ENCODE measurements at places on chromosomes 7 and 10.

DNA sequence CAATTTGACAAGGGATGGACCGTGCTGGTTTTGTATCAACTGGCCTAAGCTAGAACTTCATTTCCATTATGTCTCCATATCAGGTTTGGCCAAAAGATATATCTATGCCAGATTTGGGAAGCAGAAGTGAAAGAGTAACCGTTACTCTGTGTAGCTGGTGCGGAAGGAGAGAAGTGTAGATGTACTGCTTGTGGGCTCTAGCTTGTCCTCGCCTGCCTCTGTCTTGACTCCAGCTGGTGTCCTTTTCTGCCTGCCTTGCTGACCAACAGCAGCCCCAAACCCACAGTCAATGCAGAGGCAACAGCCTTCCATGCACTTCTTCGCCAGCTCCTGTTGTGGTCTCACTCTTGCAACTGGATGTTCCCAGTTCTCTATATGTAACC, 128.5 kb downstream of the KIF20B start:
- no peak for DNase-seq

GRCh38 chr10:69320521-69320920, 42.2 kb downstream of the HK1 start:
- no peak for DNase-seq

DNA sequence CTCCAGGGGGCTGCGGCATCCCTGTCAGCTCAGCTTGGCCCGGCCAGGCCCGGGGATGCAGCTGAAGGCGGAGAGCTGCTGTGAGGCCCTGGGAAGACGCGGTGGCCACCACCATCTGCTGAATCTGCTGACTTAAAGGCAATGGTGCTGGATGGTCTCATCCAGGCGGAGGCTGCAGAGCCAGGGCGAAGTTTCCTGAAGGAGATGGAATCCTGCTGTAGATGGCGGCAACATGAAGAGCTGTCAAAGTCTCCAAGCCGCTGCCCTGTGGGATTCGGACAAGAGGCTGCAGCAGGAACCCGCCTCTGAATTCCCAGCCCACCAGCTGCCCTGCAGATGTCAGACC, 200.1 kb downstream of the PTPRN2 start:
- DNase-seq: no peak

GRCh38 chr7:3301831-3302618, 973 bp downstream of the SDK1 start:
- DNase-seq: peak; percentile 59

GRCh38 chr7:32511791-32512190, 16.5 kb downstream of the AVL9 start:
- DNase-seq: no peak

GRCh38 chr7:138122162-138122561, 45.9 kb downstream of the AKR1D1 start:
- DNase-seq: no peak

- no peak for DNase-seq
Measured at GRCh38 chr10:62019685-62020359, 118.3 kb downstream of the ARID5B start.

GRCh38 chr10:102628451-102628911, 15.8 kb upstream of the TRIM8 start:
- DNase-seq: no peak

DNA sequence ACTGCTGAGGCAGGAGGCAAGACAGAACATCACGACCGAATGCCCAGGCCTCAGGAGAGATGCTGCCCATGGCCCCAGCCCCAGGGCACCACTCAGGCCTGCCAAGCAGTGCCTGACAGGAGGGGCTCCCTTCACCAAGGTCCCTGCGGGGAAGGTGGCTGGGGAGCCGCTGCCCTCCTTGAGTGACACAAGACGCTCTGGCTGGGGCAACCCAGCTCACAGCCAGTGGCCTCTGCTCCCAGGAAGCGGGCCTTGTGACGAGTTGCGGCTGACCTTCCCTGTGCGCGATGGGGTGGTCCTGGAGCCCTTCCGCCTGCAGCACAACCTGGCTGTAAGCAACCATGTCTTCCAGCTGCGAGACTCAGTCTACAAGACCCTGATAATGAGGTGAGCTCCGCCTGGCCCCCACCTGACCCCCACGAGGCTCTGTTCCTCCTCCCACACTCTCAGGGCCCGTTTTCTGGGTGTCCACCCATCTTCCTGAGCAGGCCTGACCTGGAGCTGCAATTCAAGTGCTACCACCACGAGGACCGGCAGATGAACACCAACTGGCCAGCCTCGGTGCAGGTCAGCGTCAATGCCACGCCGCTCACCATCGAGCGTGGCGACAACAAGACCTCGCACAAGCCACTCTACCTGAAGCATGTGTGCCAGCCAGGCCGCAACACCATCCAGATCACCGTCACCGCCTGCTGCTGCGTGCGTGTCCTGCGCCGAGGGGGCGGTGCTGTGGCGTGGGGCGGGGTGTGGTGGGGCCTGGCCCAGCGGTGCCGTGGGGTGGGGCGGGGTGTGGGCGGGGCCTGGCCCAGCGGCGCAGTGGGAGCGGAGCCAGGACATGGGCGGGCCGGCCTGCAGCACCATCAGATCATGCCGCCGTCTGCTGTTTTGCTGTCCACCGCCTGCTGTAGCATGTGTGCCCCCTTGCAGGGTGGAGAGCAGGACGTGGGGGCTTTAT, 12.8 kb downstream of the ZMIZ2 start:
- no peak for DNase-seq

GRCh38 chr10:19891429-19891828, 75.2 kb downstream of the PLXDC2 start:
- no peak for DNase-seq

DNA sequence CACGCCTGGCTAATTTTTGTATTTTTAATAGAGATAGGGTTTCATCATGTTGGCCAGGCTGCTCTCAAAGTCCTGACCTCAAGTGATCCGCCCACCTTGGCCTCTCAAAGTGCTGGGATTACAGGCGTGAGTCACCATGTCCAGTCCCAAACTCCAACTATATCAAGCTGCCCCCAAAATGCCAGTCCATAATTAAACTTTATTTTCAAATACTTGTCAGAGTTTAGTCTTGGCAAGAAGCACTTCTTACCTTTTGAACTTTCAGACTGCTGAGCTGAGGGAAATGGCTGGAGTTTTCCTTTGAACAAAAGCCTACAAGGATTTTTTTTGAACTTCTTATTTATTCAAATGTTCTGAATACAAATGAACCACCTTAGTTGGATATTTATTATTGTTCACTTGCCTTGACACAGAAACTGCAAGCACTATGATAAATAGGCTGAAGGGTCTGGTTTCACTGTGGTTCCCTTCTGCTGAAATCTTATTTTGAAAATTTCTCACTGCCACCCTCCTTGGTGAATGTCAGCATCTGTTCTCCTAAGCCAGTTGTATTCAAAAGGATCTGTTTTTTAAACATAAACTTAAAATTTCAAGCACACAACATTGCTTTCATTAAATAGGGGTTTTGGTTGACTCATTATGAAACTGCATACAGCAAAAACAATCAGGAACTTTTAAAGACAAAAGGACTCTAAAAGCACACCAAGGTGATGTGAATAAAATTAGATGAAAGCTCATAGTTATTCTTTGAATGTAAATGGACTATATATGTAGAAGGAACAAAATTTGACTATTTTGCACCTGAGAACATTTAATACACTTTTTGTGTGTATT, 101.7 kb upstream of the SLC26A5 start:
- no peak for DNase-seq

- DNase-seq: no peak
Measured at GRCh38 chr7:139299296-139299695, 41.8 kb upstream of the FMC1 start.

DNA sequence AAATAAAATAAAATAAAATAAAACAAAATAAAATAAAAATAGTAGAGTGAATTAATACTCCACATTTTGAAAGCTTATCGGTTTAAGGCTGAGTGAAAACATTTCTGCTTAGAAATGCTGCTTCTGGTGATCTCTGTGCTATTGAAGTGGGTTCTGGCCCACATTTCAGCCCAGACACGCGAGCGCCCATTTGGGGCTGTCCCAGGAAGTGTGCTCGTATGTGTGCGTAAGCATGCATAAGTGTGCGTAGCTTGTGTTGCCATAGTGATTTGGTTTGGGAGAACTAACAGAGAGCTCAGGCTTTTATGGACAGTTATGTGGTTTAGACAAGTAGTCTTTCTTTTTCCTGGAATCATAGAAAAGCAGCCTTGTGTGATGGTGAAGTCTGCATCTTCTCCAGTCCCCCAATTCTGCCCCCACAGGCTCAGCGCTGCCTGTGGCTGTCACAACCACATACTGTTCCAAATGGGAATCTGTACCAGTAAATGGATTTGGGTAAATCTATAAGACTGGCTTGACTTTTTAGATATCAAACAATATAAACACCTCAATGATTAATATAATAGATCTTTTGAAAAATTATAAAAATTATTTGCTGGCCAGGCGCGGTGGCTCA, 29.8 kb upstream of the PURB start:
- no peak for DNase-seq

- no peak for DNase-seq
Measured at GRCh38 chr7:101547022-101547915, 81.8 kb downstream of the MYL10 start.

DNA sequence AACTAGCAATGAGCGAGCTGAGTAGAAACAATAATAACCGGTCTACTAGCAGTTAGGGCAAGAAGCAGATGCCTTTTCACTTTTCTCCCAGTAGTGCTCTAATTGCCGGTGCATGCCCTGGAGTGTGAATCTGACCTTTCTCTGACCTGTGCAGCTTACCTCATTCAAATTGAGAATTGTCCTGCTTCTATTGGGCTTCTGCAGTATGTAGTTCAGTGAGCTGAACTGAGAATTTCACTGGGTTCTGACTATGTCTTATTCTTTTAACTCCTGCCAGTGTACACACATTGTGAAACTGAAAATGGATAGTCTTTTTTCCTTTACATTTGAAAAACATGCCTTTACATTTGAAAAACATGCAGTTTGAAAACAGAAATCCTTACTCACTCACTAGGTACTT, 157.9 kb upstream of the GRM3 start:
- no peak for DNase-seq

GRCh38 chr7:134255814-134256213, 60.9 kb downstream of the SLC35B4 start:
- no peak for DNase-seq

DNA sequence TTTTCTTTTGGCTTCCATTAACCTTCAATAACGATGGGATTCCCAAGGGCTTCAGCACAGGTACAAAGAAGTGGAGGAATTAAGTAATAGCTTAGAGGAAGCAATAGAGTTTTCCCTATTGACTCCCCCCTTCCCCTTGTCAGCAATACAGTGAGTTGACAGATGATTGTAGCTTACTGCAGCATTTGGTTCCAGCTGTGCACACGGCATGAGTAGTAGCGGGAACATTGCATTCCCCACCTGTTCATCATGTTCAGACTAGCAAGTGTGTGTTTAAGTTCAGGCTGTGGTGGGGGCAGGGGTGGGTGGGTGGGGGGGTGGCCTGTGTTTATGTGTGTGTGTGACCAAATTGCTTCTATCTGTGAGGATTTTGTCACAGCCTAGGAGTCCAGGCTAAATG, 4.6 kb upstream of the ADRA2A start:
- DNase-seq: peak; percentile 48

- DNase-seq: no peak
Measured at GRCh38 chr7:27156916-27157701, 634 bp upstream of the HOXA7 start.

DNA sequence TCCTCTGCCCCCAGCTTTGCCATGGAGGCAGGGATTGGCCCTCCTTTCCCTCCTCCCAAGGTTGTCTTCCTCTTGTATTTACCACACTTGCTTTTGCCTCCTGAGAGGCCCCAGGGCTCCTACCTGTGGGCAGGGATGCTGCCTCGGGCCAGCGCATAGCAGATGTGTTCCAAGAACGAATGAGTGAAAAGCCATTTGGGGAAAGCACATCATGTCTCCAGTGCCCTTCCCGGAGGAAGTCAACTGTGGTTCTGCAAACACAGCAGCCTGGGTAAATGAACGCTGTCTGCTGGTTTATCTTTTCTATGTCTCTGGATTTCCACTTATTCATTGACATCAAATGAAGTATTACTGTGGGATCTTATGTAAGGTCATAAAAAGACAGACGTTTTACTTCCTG, 161.7 kb downstream of the FANK1 start:
- no peak for DNase-seq

- no peak for DNase-seq
Measured at GRCh38 chr7:41974870-41975557, 262.0 kb downstream of the GLI3 start.

DNA sequence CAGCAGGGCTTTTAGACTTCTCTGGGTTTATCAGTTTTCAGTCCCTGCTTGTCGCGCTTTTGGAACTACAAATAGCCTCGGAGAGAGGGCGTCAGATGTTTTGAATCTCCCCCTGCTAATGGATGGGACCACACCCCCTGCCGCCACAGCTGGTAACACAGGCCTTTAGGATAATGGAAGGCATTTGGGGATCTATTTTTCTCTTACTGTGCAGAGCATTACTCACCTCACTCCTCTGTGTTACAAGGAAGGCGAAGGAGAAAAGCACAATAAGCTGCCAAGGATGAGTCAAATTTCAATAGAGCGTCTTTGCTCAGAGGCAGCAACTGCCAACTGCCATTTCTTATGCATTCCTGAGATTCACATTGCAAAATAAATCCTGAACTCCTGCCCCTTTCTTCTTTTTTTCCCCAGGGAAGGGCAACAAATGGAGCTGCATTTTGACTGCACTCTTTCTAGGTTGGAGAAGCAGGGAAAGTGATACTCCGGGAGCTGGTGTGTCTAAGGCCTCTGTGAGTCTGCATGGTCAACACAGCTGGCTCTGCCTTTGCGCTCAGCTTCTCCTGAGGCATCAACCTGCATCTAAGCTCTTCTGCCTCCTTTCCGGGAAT, 31.5 kb upstream of the SMNDC1 start:
- no peak for DNase-seq

DNA sequence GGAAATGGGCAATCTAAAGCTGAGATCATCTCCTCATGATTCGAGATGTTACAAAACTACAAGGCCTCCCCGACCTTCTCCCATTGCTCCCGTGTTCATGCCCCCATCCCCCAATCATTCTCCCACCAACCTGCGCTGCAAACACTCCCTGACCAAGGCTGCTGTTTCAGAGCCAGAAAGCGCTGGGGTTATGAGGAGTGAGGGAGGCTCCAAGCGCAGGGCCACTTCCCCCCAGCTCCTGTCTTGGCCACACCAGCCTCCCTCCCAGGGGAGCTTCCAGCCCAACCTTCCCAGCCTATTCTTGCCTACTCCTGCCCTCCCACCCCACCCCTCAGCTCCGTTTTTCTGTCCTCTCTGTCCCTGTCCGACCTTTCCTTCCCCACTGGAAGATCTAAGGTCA, 14.7 kb upstream of the NODAL start:
- no peak for DNase-seq

DNA sequence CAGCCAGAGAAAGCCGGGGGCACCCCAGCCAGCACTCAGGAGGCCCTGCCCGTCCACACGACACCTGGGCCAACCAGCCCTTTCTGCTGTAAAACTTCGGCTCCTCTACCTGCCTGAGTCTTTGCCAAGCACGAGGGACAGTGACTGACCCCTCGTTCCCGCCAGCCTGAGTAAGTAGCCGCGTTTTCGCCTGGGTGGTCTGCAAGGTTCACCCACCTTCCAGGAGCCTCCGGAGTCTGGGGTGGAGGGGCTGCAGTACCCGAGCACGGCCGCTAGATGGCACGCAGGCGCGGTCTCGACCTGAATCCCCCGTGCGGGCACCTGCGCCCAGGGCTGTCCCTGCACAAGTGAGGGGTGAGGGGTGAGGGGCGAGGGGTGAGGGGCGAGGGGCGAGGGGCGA, 192.7 kb downstream of the PTPRN2 start:
- peak; percentile 20 for DNase-seq

GRCh38 chr10:114482480-114483304, 78.4 kb upstream of the AFAP1L2 start:
- DNase-seq: no peak

GRCh38 chr10:29319205-29319781, 30.4 kb downstream of the LYZL1 start:
- DNase-seq: no peak

All from NCI-H345 (cell line).